CD14-positive monocyte (primary cell): ENCODE measurements at places on chromosomes 13 and 19. TPM values are rescaled to one million over a fixed set of nuclear protein-coding genes. Genes with fewer than 3 reads are reported as not detected.

FXYD1 gene
- not detected for polyA plus RNA-seq

S1PR4 gene
- polyA plus RNA-seq, result 28.5 and 58.1 TPM in 2 replicates

MBD3L3 gene
- polyA plus RNA-seq, result not detected

GRK1 gene
- not detected for polyA plus RNA-seq

GJB6 gene
- not detected for polyA plus RNA-seq

CERS1 gene
- polyA plus RNA-seq, result not detected

- no peak for DNase-seq
- no peak overlapping the region for H3K4me3 ChIP-seq
- no peaks in the 10 kb centered on the region for H3K27me3 ChIP-seq
Observed at GRCh38 chr13:28049880-28050875, 50.2 kb downstream of the FLT3 start.

DNA sequence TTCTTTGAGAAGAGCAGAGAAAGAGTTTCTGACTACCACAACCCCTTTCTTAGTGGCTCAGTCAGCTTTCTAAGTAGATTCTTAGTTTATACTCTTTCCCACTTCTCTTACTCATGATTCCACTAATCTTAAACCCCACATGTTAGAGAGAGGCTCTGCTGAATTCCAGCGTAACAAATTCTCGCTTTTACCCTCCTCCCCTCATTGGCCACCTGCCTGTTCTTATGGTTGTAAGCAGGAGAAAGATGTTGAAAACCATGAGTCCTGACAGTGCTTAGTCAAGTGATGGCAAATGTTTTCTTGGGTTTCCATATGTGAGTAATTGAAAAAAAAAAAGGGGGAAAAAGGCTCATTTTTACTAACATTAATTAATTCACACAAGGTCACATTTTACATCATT, 125.9 kb downstream of the ZDHHC20 start:
- DNase-seq, result no peak
- H3K36me3 ChIP-seq, result no peaks in the 10 kb centered on the region
- no peaks in the 10 kb centered on the region for H3K27me3 ChIP-seq
- H3K4me3 ChIP-seq, result no peak overlapping the region
- no peak overlapping the region for H3K27ac ChIP-seq
- H3K4me1 ChIP-seq, result no peaks in the 10 kb centered on the region

- no peak overlapping the region for H3K27ac ChIP-seq
- H3K4me3 ChIP-seq, result no peak overlapping the region
- peaks cover 7% of the 10 kb centered on the region for H3K36me3 ChIP-seq
- peaks cover 2% of the 10 kb centered on the region for H3K27me3 ChIP-seq
- no peak for DNase-seq
- peaks cover 43% of the 10 kb centered on the region for H3K4me1 ChIP-seq
Observed at GRCh38 chr19:35642312-35642711, 767 bp downstream of the ETV2 start.

DNA sequence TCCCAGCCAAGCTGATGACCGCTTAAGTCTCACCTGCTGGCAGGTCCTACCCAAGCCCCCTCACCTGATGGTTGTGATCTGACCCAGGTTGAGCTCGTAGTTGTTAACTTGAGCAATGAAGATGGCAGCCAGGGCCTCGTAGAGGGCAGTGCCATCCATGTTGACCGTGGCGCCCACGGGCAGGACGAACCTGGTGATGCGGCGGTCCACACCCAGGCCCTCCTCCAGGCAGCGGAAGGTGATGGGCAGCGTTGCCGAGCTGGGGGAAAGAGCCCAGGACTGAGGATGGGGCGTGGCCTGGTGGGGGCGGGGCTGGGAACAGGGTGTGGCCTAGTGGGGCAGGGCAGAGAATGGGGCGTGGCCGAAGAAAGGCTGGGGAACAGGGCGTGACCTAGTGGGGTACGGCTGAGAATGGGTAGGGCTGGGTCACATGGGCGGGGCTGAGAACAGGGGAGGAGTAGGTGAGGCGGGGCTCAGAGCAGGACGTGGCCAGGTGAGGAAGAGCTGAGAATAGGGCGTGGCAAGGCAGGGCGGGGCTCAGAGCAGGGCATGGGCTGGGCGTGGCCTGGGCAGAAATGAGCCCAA, 12.9 kb downstream of the OR7C2 start:
- H3K27me3 ChIP-seq, result no peaks in the 10 kb centered on the region
- H3K4me3 ChIP-seq, result no peak overlapping the region
- H3K4me1 ChIP-seq, result no peaks in the 10 kb centered on the region
- DNase-seq, result no peak
- no peaks in the 10 kb centered on the region for H3K36me3 ChIP-seq
- no peak overlapping the region for H3K27ac ChIP-seq

GRCh38 chr13:111883571-111884343, 183.2 kb upstream of the SOX1 start:
- no peak overlapping the region for H3K27ac ChIP-seq
- H3K27me3 ChIP-seq, result no peaks in the 10 kb centered on the region
- DNase-seq, result no peak
- no peaks in the 10 kb centered on the region for H3K4me1 ChIP-seq
- no peak overlapping the region for H3K4me3 ChIP-seq
- no peaks in the 10 kb centered on the region for H3K36me3 ChIP-seq

DNA sequence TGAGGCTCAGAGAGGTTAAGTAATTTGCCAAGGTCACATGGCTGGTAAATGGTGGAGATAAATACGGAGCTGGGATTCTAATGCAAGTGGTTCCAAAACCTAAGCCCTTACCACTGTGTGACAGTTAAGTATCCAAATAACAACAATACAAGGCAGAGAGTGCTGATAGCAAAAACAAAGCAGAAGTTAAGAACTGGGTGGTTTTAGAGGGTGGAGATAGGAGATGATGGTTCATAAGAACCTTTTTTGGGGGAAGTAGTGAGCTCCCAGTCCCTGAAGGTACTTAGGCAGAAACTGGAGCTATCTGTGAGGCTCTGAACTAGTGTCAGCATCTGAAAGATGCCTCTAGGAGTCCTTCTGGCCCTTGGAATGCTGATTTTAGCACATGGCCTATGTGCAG, 56.2 kb upstream of the UBE2L5 start:
- no peak for DNase-seq
- no peak overlapping the region for H3K27ac ChIP-seq
- H3K27me3 ChIP-seq, result no peaks in the 10 kb centered on the region
- no peaks in the 10 kb centered on the region for H3K36me3 ChIP-seq
- no peak overlapping the region for H3K4me3 ChIP-seq

- no peak overlapping the region for H3K4me3 ChIP-seq
- DNase-seq, result no peak
- peaks cover 15% of the 10 kb centered on the region for H3K4me1 ChIP-seq
Observed at GRCh38 chr13:98520674-98521449, 56.0 kb downstream of the STK24 start.

GRCh38 chr13:50740052-50740741, 103.3 kb downstream of the DLEU7 start:
- no peak for DNase-seq
- H3K4me3 ChIP-seq, result no peak overlapping the region
- no peaks in the 10 kb centered on the region for H3K36me3 ChIP-seq
- H3K4me1 ChIP-seq, result no peaks in the 10 kb centered on the region

GRCh38 chr19:31512181-31512970, 163.1 kb upstream of the TSHZ3 start:
- no peak overlapping the region for H3K27ac ChIP-seq
- no peak overlapping the region for H3K4me3 ChIP-seq
- H3K4me1 ChIP-seq, result no peaks in the 10 kb centered on the region
- H3K27me3 ChIP-seq, result no peaks in the 10 kb centered on the region

DNA sequence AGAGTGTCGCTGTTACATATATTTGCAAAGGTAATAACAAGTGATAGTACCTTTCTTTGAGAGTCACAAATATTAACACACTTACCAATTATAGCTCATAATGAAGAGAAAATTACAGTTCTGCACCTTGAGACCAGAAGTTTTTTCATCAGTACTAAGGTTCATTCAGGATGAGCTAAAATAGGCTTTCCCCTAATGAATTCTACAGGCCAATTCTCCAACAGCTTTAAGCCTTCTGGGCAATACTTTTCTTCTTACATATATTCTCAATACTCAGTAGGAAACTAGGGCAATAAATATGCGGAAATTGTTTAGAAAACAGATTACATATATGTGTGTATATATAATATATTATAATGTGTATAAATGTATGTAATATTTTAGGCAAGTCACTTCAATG, 2672.8 kb upstream of the PCDH20 start:
- no peak for DNase-seq
- no peaks in the 10 kb centered on the region for H3K36me3 ChIP-seq
- H3K4me1 ChIP-seq, result no peaks in the 10 kb centered on the region

GRCh38 chr19:34963573-34964406, at the start of gene ZNF792:
Gene ZNF792, minus strand, starts transcription at chr19:34964229. Its CDS starts 567 bp downstream, at chr19:34963662.
- H3K27me3 ChIP-seq, result no peaks in the 10 kb centered on the region
- peak within 1 kb of the TSS; percentile 77 for H3K4me3 ChIP-seq
- H3K36me3 ChIP-seq, result peaks cover 27% of the 10 kb centered on the region
- peaks cover 18% of the 10 kb centered on the region for H3K4me1 ChIP-seq

GRCh38 chr13:107865643-107866031, 349.7 kb downstream of the LIG4 start:
- H3K27ac ChIP-seq, result no peak overlapping the region
- H3K27me3 ChIP-seq, result peaks cover 59% of the 10 kb centered on the region
- no peak for DNase-seq
- H3K4me3 ChIP-seq, result no peak overlapping the region
- H3K36me3 ChIP-seq, result no peaks in the 10 kb centered on the region
- no peaks in the 10 kb centered on the region for H3K4me1 ChIP-seq

DNA sequence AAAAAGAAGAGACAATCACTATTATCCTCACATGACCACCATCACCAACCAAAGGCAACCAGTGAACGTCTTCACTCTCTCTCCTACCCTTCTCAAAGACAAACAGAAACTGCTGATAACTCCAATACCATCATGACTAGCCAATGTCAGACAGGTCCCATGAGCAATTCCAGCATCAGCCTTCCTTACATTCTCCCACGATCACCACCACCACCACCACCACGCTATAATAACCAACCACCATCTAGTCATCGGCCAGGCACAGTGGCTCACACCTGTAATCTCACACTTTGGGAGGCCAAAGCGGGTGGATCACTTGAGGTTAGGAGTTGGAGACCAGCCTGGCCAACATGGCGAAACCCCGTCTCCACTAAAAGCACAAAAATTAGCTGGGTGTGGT, 3.9 kb downstream of the MYO1F start:
- no peak for DNase-seq
- H3K27ac ChIP-seq, result peak overlapping the region; percentile 92
- no peaks in the 10 kb centered on the region for H3K27me3 ChIP-seq
- H3K4me1 ChIP-seq, result peaks cover 88% of the 10 kb centered on the region

GRCh38 chr19:6652805-6653094, 17.2 kb downstream of the TNFSF14 start:
- H3K27me3 ChIP-seq, result peaks cover 55% of the 10 kb centered on the region
- H3K4me1 ChIP-seq, result no peaks in the 10 kb centered on the region
- no peak overlapping the region for H3K27ac ChIP-seq
- no peaks in the 10 kb centered on the region for H3K36me3 ChIP-seq
- no peak for DNase-seq
- H3K4me3 ChIP-seq, result no peak overlapping the region

DNA sequence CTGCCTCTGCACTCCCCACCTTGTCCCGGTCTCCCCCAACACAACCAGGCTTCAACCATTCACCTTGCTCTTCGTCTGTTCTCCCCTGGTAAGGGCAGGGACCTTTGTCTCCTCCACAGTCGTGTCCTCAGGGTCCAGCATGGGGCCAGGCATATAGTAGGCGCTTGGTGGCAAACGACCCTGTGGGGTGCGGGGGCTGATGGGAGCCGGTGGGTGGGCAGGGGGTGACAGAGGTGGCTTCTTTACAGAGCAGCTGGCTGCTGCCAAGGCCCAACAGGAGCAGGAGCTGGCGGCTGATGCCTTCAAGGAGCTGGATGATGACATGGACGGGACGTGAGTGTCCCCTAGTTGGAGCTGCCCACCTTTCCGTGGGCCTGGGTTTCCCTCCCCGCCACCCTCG, 9.7 kb downstream of the PRKCSH start:
- no peak overlapping the region for H3K4me3 ChIP-seq
- no peaks in the 10 kb centered on the region for H3K27me3 ChIP-seq
- no peak overlapping the region for H3K27ac ChIP-seq
- no peak for DNase-seq
- H3K36me3 ChIP-seq, result peaks cover 81% of the 10 kb centered on the region

DNA sequence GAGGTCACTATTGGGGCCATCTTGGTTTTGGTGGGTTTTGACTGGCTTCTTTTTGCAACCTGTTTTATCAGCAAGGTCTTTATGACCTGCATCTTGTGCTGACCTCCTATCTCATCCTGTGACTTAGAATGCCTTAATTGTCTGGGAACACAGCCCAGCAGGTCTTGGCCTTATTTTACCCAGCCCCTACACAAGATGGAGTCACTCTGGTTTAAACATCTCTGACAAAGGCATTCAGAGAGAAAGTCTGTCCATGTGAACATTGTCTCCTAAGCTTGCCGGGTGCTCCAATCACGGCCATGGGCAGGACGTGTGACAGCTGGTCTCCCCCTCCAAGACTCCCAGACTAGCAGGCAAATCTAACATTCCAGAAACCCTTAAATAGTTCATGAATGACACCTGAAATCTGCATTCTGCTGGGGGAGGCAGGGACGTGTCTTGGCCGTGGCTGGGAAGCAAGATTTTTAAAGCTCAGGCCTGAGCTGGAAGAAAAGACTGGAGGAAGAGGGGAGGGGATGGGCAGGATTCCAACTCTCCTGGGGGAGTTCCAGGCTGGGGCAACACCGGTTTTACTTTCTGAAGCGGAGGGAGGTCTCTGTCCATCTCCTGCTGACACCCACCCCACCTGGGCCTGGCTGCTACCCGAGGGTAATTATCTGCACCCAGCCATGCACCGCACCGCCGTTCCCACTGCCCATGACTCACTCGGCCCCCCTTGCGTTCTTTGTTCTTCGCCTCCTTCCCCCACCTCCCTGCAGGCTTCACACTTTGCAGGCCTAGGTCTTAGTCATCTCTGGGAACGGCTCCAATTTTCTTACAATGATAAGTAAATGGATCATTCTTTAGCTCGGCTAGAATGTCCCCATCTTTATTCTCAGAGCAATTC, 11.6 kb upstream of the OR1M1 start:
- H3K27me3 ChIP-seq, result no peaks in the 10 kb centered on the region
- no peaks in the 10 kb centered on the region for H3K36me3 ChIP-seq
- no peak overlapping the region for H3K27ac ChIP-seq
- DNase-seq, result no peak
- no peak overlapping the region for H3K4me3 ChIP-seq
- H3K4me1 ChIP-seq, result no peaks in the 10 kb centered on the region

GRCh38 chr13:96672016-96672415, 322.3 kb downstream of the OXGR1 start:
- H3K36me3 ChIP-seq, result no peaks in the 10 kb centered on the region
- no peaks in the 10 kb centered on the region for H3K27me3 ChIP-seq
- DNase-seq, result no peak
- H3K4me3 ChIP-seq, result no peak overlapping the region
- H3K27ac ChIP-seq, result no peak overlapping the region

- no peaks in the 10 kb centered on the region for H3K27me3 ChIP-seq
- H3K4me3 ChIP-seq, result no peak overlapping the region
- H3K4me1 ChIP-seq, result no peaks in the 10 kb centered on the region
- no peak for DNase-seq
Observed at GRCh38 chr19:2528675-2529101, 52.8 kb downstream of the GADD45B start.

- DNase-seq, result no peak
- no peaks in the 10 kb centered on the region for H3K27me3 ChIP-seq
- no peak overlapping the region for H3K27ac ChIP-seq
- no peaks in the 10 kb centered on the region for H3K4me1 ChIP-seq
- no peak overlapping the region for H3K4me3 ChIP-seq
Observed at GRCh38 chr13:111490611-111491010, 170.2 kb downstream of the TEX29 start.

GRCh38 chr13:51045451-51045850, 65.6 kb downstream of the C13orf42 start:
- H3K36me3 ChIP-seq, result no peaks in the 10 kb centered on the region
- H3K4me3 ChIP-seq, result no peak overlapping the region
- H3K27ac ChIP-seq, result no peak overlapping the region
- DNase-seq, result peak; percentile 10
- no peaks in the 10 kb centered on the region for H3K27me3 ChIP-seq
